ENCODE measurements at places on chromosomes 4 and X.
A peak's percentile ranks its signal among the peaks of the same experiment; 100 is the strongest.

- DNase-seq: peak; percentile 55
Measured at GRCh38 chr4:3388471-3389232, 53.1 kb upstream of the HGFAC start.

DNA sequence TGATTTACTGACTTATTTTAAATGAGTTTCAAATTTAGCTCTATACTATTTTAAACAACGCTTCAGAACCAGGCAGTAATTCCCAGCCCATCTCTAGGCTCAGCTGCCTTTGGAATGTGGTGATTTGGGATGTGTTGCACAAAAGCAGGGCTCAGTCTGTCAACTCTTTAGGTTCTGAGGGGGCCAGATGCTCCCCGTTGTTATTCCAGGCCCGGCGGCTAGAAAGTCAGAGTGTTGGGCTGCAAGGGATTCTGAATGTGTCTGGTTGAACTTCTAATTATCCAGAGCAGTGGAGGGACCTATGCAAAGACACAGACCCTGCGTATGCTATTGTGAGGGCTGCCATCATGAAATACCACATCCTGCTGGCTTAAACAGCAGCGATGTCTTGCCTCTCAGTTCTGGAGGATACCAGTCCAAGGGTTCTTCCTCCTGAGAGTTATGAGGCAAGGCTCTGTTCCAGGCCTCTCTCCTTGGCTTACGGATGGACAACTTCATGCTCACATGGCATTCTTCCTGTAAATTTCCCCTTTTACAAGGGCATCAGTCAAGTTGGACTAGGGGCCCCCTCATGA lies 123.2 kb upstream of the TRIM2 start:
- no peak for DNase-seq

DNA sequence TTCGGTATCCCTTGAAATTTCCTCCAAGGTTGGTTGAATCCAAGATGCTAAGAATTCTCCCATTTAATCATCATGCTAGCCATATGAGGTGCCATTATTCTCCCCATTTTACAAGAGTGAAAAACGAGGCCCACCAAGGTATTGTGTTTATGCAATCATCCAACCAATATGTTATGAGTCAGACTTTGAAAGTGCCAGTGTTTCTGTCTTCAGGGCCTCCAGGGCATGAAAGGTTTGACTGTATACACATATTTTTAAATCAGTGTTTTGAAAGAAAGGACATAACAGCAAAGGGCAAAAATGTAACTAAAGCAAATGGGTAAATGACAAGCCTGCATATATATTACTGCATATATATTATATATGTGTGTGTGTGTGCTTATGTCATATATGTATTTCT lies 541.2 kb upstream of the SMIM31 start:
- no peak for DNase-seq

DNA sequence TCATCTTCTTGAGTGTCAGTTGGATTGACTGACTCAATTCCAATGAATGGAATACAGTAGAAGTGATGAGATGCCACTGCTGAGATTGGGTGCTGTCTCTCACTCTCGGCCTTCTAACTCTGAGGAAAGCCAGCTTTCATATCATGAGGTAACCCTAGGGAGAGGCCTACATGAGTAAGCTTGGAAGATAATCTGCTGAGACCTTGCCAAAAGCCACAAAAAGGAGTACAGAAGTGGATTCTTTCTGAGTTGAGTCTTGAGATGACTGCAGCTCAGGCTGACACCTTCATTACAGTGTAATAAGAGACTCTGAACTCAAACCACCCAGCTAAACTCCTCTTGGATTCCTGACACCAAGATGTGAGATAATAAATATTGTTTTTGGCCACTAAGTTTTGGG lies 537.4 kb upstream of the MAGEB18 start:
- no peak for DNase-seq

- no peak for DNase-seq
Measured at GRCh38 chr4:142345924-142346323, 500.2 kb downstream of the INPP4B start.

DNA sequence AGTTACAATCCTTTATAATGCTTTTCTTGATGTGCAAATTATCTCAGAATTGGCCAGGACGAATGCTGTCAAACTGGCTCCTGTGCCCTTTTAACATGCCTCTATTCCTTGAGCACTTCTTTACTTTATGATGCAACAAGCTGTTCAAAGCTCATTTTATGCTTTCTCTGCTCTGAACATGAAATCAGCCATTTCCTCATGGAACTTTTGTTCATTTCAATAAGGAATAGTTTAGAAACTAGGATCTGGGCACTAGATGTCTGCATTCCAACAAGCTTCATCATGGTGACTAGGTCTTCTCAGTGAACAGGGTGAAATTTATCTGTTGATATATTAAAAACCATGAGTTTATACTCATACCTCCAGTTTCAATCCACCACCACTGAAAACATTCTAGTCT lies 87.3 kb upstream of the TEX13A start:
- DNase-seq: no peak

- no peak for DNase-seq
Measured at GRCh38 chrX:1421433-1422134, 29.7 kb upstream of the SLC25A6 start.

GRCh38 chr4:138911909-138912703 lies 103.5 kb upstream of the NOCT start:
- no peak for DNase-seq

- DNase-seq: no peak
Measured at GRCh38 chr4:25986807-25987206, 72.8 kb downstream of the SMIM20 start.

DNA sequence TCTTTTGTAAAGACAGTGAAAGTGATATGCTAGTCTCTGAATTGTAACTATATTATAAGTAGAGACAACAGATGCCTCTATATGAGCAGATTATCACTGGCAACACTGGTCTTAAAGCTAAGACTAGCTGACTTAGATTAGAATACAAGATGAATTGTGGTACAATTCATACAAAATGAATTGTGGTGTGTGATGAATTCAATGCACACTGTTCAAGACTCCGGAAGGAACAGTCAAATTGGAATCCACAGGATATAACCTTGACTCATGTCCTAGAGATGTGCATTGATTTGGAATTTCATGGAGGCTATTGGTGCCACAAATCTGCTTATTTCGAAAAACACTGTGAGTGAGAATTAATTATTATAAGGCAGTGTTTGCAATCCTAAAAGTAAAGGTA lies 701.8 kb downstream of the PCDH7 start:
- no peak for DNase-seq

- no peak for DNase-seq
Measured at GRCh38 chr4:112557676-112558411, 41.9 kb upstream of the NEUROG2 start.

- no peak for DNase-seq
Measured at GRCh38 chrX:149950681-149951080, 12.4 kb upstream of the EOLA2 start.

- DNase-seq: no peak
Measured at GRCh38 chr4:7295197-7295910, 103.0 kb downstream of the SORCS2 start.

GRCh38 chr4:40622913-40623312 lies 6.8 kb downstream of the RBM47 start:
- DNase-seq: no peak

GRCh38 chrX:123348468-123348867 lies 164.4 kb downstream of the GRIA3 start:
- no peak for DNase-seq

DNA sequence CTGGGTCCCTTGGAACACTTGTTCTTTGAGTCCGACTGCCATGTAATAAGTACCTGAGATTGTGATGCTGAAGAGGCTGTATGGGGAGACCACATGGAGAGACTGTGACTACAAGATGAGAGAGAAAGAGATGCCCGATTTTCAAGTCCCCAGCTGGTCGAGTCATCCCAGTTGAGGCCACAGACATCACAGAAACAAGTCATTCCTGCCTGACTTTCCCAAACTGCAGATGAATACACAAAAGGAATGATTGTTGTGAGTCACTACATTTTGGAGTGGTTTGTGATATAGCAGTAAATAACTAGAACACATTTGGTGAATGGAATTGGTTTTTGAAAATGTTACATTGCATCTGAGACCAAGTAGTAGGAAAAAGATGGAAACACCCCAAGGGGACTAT lies 9.0 kb upstream of the YIPF7 start:
- DNase-seq: no peak

GRCh38 chr4:81845761-81846160 lies 374.1 kb upstream of the RASGEF1B start:
- no peak for DNase-seq

GRCh38 chr4:6616087-6616995 lies 24.1 kb upstream of the MRFAP1 start:
- DNase-seq: no peak

GRCh38 chrX:136055651-136056221 lies 70.5 kb downstream of the SLC9A6 start:
- DNase-seq: peak; percentile 43

DNA sequence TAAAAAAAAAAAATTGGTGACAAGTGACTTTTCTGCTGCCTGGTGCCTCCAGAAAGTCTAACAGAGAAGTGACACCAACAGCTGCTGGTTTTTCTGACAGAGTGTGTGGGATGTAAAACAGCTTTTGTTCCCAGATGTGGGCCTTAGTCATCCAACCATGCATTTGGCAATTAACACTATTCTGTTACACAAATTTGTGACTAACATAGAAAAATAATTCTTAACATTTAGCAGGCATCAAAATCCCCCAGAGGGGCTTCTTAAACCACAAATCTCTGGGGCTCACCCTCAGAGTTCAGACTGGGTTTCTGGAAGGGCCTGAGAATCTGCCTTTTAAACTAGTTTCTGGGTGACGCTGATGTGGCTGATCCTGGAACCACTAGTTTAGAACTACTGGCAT lies 100.5 kb upstream of the PCDH7 start:
- peak; percentile 76 for DNase-seq

GRCh38 chr4:184471881-184472613 lies 2.3 kb downstream of the IRF2 start:
- no peak for DNase-seq

- no peak for DNase-seq
Measured at GRCh38 chr4:7512428-7512827, 77.7 kb upstream of the PSAPL1 start.

- no peak for DNase-seq
Measured at GRCh38 chr4:1155314-1155713, 17.1 kb downstream of the SPON2 start.

DNA sequence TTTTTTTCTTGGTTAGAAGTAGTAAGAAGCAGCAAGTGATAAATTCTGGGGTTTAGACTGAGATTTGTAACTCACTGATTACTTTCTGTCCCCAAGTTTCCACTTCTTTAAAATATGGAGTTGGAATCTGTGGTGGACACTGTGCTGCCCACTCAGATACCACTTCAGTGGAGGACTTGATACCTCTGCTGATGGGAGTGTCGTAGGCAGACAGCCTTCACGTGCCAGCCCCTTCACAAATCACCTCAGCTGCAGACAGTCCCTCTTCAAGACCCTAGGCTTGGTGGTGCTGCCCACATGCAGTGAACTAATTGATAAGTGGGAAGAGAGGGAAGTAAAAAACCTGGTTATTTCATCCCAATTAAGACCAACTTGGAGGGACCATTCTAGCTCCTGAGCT lies 139.5 kb downstream of the PDLIM5 start:
- no peak for DNase-seq

DNA sequence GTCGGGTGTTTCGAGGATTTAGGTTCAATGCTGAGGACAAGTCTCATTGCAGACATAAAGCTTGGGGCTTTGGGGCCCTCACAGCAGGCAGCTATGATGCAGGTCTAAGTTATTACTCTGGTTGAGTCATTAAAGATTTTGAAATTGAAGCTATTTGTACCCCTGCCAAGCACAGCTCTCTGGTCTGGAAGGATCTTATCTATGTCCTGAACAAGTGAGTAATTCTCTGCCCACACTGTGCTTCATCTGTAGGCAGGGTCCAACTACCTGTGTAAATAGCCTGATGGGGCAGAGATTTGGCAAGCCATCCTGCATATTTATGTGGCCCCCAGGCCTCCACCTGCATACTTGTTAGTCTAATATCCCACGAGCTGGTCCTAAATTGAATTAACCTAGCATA lies 41.4 kb upstream of the MAGEA4 start:
- DNase-seq: no peak

DNA sequence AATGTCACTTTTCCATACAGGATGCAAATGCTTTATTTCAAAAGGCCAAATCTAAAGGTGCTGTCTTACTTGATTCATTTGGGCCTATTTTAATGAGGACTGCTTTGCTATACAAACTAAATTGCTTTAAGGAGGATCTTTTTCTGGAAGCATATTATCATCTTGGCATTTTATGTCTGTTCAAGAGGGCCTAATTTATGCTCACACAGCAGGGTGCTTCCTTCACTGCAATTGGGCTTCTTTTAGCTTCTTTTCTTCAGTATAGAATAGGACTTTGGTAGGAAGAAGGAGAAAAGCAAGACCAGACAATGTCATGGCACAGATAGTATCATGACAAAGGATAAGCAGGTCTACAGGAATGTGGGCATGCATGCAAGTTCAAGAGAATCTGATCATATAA lies 222.4 kb upstream of the ANKRD50 start:
- no peak for DNase-seq

- no peak for DNase-seq
Measured at GRCh38 chr4:163537114-163537513, 42.6 kb downstream of the TMA16 start.

GRCh38 chr4:37605843-37606565 lies 80.2 kb downstream of the RELL1 start:
- no peak for DNase-seq

DNA sequence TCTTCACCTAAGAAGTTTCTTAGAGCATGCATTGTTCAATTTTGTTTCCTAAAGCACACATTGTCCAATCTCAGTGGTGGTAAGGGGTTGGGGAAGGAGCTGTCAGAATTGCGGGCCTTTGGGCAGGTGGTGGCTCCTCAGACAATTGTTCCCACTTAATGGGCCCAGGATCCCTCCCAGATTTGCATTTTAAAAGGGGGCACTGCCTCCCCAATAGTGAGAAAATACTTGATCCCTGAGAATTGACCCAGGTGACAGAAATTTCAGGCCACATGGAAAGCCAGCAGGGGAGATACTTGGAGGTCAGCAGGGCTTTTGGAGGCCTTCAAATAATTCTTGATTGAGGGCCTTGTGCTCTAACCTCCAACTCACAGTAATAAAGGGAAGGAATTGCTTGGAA lies 217.1 kb downstream of the ZNF674 start:
- no peak for DNase-seq

Data from skin of body (tissue), 3 donors.